GM12878 (cell line): ENCODE measurements at places on chromosomes 2 and 18. TPM values are rescaled to one million over a fixed set of nuclear protein-coding genes. Genes with fewer than 3 reads are reported as not detected.

WNT6 gene
- polyA plus RNA-seq, result not detected in 2 replicates

TLX2 gene
- 3.2 and 3.6 TPM in 2 replicates for polyA plus RNA-seq

SP110 gene
- 99.6 and 113 TPM in 2 replicates for polyA plus RNA-seq

SCYGR2 gene
- not detected in 2 replicates for polyA plus RNA-seq

INHA gene
- polyA plus RNA-seq, result not detected in 2 replicates

DNA sequence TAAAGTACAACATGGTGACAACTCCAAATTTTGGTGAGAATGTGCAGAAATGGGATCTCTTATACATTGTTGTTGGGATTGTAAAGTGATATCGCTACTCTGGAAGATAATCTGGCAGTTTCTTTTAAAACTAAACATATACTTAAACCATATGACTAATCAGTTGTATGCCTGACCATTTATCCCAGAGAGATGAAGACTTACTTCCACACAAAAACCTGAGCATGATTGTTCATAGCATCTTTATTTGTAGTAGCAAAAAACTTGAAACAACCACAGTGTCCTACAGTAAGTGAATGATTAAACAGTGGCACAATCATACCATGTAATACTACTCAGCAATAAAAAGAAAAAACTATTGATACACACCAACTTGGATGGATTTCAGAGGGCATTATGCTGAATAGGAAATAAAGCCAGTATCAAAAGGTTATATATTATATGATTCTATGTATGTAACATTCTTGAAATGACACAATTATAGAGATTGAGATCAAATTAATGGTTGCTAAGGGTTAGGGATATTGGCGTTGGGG, 47.3 kb downstream of the EPB41L5 start:
- DNase-seq, result no peak
- no peaks in the 10 kb centered on the region for H3K36me3 ChIP-seq
- no peaks in the 10 kb centered on the region for H3K4me1 ChIP-seq
- no peaks in the 10 kb centered on the region for H3K27me3 ChIP-seq
- H3K27ac ChIP-seq, result no peak overlapping the region
- no peak overlapping the region for H3K4me3 ChIP-seq

- no peaks in the 10 kb centered on the region for H3K4me1 ChIP-seq
- no peak overlapping the region for H3K4me3 ChIP-seq
- H3K27ac ChIP-seq, result no peak overlapping the region
- H3K36me3 ChIP-seq, result no peaks in the 10 kb centered on the region
- DNase-seq, result no peak
- H3K27me3 ChIP-seq, result no peaks in the 10 kb centered on the region
Measured at GRCh38 chr18:56139792-56140254, 498.6 kb downstream of the TXNL1 start.

DNA sequence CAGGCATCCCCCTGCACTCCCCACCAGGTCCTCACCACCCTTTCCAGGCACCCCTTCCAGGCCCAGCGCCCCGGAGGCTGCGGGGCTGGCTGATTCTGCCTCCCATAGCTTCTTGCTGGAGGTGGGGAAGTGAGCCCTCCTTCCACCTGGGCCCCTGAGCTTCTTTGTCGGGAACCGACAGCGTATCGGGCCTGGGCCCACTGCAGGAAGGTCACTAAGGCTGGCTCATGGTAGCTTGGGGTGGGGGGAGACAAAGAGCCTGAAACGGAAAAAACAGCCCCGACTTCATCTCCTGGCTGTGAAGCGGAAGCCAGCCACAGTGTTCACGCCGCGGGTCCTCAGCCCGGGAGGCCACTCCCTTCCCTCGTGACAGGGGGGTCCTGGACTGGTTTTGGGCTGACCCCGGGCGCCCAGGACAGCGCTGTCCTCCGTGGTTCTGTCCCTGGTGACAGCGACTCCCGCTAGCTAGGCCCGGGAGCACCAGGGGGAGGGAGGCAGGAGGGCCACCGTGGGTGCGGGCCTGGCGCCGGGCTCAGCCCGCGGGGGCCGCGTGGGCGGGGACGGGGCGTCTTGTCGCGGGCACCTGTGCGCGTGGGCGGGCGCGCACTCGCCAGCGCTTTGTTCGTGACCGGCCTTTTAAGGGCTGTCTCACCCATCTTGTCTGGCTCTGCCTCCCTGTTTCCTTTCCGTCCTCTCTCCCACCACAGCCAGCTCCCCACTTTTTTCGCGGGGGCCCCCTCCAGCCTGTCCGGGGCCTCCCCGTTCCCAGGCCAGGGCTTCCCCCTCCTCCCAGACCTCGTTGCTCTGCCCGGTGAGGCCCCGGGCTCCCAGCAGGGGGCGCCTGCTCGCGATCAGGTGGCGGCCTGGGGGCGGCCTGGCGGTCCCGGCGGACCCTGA, 64.9 kb downstream of the DNMT3A start:
- H3K27ac ChIP-seq, result peak overlapping the region; percentile 77
- no peak for DNase-seq
- H3K4me1 ChIP-seq, result peaks cover 86% of the 10 kb centered on the region
- no peaks in the 10 kb centered on the region; the same call in none of the 2 replicates for H3K36me3 ChIP-seq

- no peaks in the 10 kb centered on the region; the same call in 1 of the 2 replicates for H3K27me3 ChIP-seq
- H3K27ac ChIP-seq, result no peak overlapping the region
- H3K36me3 ChIP-seq, result no peaks in the 10 kb centered on the region
- DNase-seq, result no peak
Measured at GRCh38 chr2:109176928-109177327, 47.9 kb downstream of the SH3RF3 start.

DNA sequence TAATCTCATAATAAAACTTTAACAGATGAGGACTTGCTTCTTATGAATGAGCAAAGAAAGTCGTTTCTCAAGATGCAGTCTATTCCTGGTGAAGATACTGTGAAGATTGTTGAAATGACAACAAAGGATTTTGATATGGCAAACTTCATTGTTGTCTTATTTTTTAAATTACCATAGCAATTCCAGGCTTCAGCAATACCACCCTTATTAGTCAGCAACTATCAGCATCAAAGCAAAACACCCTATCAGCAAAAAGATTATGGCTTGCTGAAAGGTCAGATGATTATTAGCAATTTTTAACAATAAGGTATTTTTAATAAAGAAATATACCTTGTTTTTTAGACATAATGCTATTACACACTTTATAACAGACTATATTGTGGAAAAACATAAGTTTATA, 88.3 kb downstream of the COL5A2 start:
- H3K27me3 ChIP-seq, result no peaks in the 10 kb centered on the region
- no peaks in the 10 kb centered on the region for H3K4me1 ChIP-seq
- H3K27ac ChIP-seq, result no peak overlapping the region

- H3K36me3 ChIP-seq, result no peaks in the 10 kb centered on the region
- no peaks in the 10 kb centered on the region for H3K27me3 ChIP-seq
- no peak overlapping the region for H3K27ac ChIP-seq
- H3K4me1 ChIP-seq, result no peaks in the 10 kb centered on the region
- no peak for DNase-seq
Measured at GRCh38 chr2:158761621-158762020, 33.5 kb upstream of the DAPL1 start.

DNA sequence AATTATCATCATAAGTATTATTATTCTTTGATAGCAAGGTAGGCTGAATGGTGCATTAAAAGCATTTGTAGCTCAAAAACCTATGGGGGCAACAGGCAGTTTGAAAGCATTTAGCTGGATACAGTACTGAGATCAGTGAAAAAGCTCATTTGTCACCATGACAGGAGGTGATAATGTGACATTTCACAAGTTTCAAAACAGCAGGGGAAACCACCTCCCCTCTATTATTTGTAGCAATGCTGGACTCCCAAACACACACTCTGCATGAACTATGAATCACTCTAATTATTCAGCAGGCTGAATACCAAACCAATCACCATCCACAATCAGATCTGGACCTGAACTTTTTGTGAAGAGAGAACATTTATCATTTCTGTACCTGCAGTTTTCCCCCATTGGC, 63.4 kb downstream of the MYO5B start:
- no peak overlapping the region for H3K4me3 ChIP-seq
- DNase-seq, result peak; percentile 48
- no peaks in the 10 kb centered on the region for H3K4me1 ChIP-seq
- no peak overlapping the region for H3K27ac ChIP-seq

DNA sequence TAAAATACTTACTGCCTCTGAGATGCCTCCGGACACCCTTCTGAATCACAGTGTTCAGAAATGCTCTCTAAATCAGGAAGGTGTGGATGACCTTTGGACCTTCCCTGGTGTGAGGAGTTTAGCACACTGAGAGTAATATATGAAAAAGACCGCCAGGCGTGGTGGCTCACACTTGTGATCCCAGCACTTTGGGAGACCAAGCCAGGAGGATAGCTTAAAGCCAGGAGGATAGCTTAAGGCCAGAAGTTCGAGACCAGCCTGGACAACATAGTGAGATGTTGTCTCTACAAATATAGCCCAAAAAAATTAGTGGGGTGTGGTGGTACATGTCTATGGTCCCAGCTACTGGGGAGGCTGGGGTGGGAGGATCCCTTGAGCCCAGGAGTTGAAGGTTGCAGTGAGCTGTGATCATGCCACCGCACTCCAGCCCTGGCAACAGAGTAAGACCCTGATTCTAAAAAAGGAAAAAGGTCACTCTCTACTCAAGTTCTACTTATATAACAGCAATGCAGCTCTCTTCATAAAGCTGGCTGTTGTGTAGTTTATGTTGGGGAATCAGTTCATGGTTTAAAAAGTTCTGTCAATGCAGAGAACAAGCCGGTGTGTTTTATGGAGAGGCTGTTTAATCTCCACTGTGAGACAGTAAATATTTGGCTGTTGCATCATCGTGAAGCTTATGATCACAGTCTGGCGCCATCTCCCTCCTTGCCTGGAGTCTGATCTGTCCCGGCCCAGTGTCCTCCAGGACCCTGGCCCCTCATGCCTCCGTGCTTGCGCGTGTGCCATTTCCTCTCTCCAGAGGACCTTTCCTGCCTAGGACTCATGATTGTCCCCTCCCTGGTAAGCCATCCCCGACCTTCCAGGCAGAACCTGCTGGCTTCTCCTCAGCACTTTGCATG, 184.5 kb downstream of the FAM210A start:
- H3K27ac ChIP-seq, result no peak overlapping the region
- no peak for DNase-seq
- H3K4me3 ChIP-seq, result no peak overlapping the region
- H3K36me3 ChIP-seq, result no peaks in the 10 kb centered on the region
- H3K27me3 ChIP-seq, result no peaks in the 10 kb centered on the region

DNA sequence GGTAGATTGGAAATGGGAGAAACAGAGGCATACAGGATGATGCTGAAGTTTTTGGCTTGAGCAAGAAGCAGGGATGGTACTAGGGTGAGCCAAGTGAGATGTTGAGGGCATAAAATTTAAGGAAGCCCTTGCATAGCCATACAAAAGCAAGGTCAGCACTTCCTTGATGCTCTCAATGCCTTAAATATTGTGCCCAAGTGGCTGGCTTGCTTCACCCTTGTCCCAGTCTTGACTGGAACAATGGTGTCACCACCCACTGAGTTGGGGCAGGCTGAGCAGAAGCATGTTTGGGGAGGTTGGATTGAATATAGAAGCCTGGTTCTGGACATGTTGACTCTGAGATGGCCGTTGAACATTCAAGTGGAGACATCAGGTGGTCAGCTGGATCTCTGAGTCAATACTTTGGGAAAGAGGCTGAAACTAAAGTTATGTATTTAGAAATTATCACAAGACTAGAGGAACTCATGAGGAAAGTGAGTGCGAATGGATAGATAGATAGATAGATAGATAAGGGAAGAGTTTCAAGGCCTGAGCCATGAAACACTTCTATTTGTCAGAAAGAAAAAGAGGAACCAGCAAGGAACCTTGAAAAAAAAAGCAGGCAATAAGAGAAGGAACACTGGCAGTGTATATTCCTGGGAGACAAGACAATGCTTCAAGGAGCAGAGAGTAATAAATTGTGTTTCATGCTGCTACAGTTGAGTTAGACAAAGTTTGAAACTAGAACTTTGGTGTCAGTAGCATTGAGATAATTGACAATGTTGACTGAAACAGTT, 43.0 kb upstream of the HNMT start:
- no peaks in the 10 kb centered on the region for H3K27me3 ChIP-seq
- no peak overlapping the region for H3K4me3 ChIP-seq
- DNase-seq, result no peak

GRCh38 chr2:33093283-33093993, 146.7 kb downstream of the LTBP1 start:
- no peak overlapping the region for H3K4me3 ChIP-seq
- DNase-seq, result no peak
- H3K4me1 ChIP-seq, result no peaks in the 10 kb centered on the region

DNA sequence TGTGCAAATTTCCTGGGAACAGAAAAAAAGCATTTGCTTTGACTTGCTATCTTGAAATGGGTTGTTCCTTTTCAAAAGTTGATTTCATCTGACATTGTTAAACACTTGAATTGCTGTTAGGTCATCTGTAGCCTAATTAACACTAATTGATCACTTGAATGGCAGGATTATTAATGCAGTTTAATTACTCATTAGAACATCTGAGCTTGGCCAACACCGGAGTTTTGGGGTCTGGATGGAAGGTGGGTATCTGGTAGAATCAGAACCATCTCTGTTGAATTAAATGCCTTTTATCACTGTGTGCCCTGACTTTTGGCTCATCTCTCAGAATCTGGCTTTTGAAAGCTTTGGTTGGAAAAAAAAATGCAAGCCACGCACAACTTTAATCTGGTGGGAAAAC, 8.4 kb downstream of the DAPL1 start:
- no peaks in the 10 kb centered on the region for H3K36me3 ChIP-seq
- no peaks in the 10 kb centered on the region for H3K4me1 ChIP-seq
- no peaks in the 10 kb centered on the region; the same call in 1 of the 2 replicates for H3K27me3 ChIP-seq
- no peak overlapping the region for H3K4me3 ChIP-seq
- H3K27ac ChIP-seq, result no peak overlapping the region
- DNase-seq, result no peak

DNA sequence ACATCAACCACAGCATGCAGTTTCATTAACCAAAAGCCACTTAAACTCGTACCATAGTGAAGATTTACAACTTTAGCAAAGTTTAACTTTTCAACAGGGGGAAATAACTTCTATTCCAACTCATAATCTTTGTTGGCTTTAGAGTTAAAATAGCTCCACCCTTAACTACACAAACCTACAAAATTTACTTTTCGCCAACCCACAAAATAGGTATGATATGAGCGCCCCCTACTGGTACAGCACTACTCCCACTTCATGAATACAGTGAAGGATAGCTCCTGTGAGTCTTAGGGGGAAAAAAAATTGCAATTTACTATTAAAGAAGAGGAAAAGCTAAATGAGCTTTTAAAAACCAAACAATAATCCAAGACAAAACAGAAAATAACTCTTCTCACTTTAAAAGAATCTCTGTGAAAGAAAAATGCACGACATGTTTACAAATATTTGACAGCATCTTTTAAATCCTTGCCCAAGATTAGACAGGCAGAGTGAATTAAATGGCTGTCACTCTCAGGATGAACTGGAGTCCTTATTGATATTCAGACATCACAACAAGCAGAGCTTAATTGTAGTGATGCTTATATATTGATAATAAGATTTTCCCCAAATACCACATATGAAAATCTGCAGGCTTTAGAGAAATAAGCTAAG, 32.2 kb downstream of the TMEFF2 start:
- no peaks in the 10 kb centered on the region for H3K4me1 ChIP-seq
- no peak overlapping the region for H3K27ac ChIP-seq
- no peaks in the 10 kb centered on the region for H3K36me3 ChIP-seq
- H3K4me3 ChIP-seq, result no peak overlapping the region

- H3K27me3 ChIP-seq, result no peaks in the 10 kb centered on the region
- no peaks in the 10 kb centered on the region for H3K4me1 ChIP-seq
- H3K4me3 ChIP-seq, result no peak overlapping the region
- no peak for DNase-seq
- no peak overlapping the region for H3K27ac ChIP-seq
Measured at GRCh38 chr2:51620796-51621195, 588.9 kb upstream of the NRXN1 start.
